Foreskin keratinocyte (primary cell): ENCODE measurements at places on chromosomes 2 and 18.

GRCh38 chr2:167783261-167784083 lies 463.9 kb downstream of the STK39 start:
- no peak for DNase-seq

GRCh38 chr2:10454505-10454904 lies 6.4 kb upstream of the ODC1 start:
- peak; percentile 44 for DNase-seq

- DNase-seq, result peak; percentile 42
Measured at GRCh38 chr2:28225473-28226080, 167.1 kb upstream of the FOSL2 start.

DNA sequence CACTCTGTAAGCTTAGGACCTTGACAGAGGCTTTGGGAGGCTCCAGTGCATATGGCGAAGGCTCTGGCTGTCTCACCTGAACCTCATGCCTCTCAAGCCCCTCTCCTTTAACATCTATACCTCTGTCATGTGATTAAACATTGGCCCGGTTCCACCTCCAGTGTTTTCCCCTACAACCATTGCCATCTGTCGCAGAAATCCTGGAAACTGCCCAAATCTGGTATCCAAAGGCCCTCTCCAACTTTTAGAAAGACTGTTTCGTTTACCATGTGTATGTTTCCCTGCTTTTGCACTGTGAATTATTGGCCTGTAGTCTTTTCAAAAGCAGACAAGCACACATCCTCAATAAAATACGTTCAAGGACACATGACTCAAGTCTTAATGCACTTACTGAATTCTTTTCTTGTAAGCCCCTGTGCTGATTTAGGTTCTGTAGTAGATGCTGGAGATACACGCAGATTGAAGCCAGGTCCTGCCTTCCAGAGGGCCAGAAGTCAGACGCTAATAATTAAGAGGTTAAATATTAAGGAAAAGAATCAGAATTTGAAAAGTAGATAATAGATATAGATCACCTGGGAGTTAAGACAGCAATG lies 386.4 kb upstream of the SLC14A2 start:
- no peak for DNase-seq

DNA sequence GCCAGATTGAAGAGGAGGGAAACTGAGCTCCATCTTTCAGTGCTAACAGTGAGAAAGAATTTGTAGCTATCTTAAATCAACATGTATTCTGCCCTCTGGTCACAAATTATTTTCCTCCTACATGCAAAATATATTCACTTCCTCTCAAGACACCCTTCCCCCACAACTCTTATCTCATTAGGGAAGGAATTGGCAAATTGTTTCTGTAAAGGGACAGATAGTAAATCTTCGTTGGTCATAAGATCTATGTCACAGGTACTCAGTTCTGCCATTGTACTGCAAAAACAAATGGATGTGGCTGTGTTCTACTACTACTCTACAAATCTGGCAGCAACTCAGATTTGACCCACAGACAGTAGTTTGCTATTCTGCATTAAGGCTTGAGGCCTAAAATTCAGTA lies 53.0 kb upstream of the CYP20A1 start:
- no peak for DNase-seq
